HL-60 (cell line): ENCODE measurements at places on chromosomes 4 and X.

DNA sequence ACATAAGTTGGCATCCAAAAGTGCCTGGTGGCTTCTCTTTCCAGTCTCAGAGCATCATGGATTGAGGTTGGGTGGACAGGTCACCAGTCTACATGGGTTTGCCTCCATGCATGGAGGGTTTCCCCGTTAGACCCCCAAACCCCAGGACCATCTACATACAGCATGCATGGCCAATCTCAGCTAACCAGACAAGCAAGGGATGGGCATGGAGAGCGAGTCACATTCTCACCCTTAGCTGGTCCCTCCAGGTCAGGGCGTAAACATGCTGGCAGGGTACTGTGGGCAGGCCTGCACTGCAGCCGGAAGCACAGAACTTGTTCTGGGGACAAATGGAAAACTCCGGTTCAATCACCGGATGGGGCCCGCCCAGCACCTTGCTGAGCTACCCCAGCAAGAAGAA is 37.3 kb downstream of the HCCS start:
- DNase-seq: no peak

DNA sequence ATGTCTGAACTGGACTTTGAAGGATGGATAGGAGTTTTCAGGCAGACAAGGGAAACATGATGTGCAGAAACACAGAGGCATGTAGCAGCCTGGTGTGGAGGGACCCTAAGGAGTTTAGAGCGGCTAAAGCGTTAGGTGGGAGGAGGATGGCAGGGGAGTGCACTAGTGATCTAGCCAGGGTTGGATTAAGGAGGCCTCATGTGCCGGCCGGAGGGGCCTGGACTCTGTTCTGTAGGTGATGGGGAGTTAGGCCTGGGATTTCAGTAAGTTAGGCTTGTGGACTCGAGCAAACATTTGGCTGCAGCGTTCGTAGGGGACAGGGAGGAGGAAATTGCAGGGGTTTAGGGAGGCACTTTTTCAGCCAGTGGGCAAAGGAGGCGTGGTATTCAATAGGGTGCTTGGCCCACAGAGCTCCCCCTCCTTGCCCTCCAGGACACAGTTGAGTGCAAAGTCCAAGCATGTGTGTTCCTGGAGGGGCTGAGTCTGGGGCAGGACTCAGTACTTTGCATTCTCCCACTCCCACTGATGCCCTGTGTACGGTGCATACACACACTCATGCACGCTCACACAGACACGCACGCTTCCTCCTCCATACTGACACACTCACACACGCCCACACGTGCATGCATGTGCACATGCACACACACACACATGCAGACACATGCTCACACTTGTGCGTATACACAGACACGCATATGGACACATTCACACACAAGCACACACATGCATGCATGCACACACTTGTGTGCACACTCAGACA is 18.6 kb downstream of the PSAPL1 start:
- DNase-seq: no peak

GRCh38 chr4:81369886-81370285 is 101.8 kb downstream of the RASGEF1B start:
- no peak for DNase-seq

GRCh38 chrX:4382273-4382672 is 668.8 kb upstream of the PRKX start:
- DNase-seq: no peak
